NCI-H187 treated with DMSO at 0.1 percent for 48 hours (cell line): ENCODE measurements at places on chromosomes 1 and 21.
A peak's percentile ranks its signal among the peaks of the same experiment; 100 is the strongest.

GRCh38 chr1:100700586-100700985 lies 19.0 kb upstream of the VCAM1 start:
- DNase-seq = no peak

- no peak for DNase-seq
Measured at GRCh38 chr21:33836408-33836807, 79.2 kb downstream of the ATP5PO start.

DNA sequence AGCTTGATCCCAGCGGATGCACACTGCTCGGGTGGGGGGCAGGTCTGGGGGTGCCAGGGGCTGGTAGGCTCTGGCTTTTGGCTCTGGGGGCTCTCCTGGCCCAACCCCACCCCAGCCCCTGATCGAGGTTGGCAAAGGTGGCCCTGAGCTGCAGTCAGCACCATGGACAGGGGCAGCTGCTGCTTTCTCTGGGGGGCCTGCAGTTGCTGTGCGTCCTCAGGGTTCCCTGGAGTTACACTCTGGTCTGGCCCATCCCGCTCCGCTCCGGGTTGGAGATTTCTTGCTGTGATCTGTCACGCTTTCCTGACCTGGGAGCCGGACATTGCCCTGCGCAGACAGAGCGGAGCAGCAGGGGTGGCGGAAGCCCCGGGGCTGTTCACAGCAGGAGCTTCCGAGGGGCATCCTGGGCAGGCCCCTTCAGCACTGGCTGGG lies 8.0 kb upstream of the PLCH2 start:
- DNase-seq = no peak

- DNase-seq = no peak
Measured at GRCh38 chr1:48228156-48228555, 5.6 kb downstream of the SLC5A9 start.

GRCh38 chr1:228059634-228060457 lies 22.7 kb upstream of the ARF1 start:
- peak; percentile 36 for DNase-seq

DNA sequence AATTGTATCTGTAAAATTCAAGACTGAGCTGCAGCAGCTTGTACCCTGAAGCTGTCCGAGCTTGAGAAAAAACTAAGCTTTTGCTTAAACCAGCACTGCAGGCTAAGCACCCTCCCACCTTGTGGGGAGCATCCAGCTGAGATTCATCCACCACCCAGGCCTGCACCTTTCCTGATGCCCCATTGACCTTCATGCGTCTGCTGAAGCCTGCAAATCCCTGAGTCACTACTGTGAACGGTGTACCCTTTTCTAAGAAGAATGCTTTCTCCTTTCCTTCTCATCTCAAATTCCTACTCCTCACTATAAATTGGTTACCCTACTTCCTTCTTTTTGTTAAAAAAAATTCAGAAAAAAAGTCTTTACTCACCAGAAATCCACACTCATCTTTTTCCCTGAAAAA lies 90.9 kb upstream of the RGS18 start:
- no peak for DNase-seq
